ENCODE measurements at places on chromosomes 11 and 22. TPM values are rescaled to one million over a fixed set of nuclear protein-coding genes. Genes with fewer than 3 reads are reported as not detected.

DNA sequence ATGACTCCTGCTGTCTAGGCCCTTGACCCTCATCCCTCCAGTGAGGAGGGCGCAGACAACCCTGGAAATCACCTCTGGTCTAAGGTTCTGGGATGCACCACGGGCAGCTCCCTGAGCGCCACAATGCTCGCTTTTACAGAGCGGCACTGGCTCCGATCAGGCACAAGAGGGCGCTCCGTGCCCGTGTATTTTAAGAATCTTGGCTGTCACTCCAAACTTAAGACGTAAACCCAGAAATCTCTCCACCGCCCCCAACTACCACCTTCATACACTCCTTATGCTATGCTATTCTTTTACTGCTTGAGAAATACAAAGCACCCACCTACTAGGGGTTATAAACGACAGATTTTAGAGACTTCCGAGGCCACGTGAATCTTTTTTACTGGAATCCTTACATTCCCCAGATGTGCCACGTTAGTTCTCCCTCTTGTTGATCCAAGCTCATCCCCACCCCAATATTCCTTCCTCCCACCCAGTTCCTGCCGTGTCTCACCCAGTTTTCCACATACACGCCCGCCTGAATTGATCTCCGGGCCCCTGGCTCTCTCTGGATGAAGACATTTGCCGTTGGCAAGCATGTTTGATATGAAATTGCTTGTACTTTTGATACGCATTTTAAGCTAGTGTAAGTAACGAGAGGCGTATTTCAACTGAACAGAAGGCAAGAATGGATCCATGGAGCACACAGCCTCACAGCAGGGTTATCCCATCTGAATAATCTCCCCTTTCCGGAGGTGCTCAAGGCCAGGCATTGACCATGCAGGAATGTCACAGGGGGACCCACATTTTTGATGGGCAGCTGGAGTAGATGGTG lies 453.5 kb downstream of the OPCML start:
- DNase-seq: peak; percentile 18

DNA sequence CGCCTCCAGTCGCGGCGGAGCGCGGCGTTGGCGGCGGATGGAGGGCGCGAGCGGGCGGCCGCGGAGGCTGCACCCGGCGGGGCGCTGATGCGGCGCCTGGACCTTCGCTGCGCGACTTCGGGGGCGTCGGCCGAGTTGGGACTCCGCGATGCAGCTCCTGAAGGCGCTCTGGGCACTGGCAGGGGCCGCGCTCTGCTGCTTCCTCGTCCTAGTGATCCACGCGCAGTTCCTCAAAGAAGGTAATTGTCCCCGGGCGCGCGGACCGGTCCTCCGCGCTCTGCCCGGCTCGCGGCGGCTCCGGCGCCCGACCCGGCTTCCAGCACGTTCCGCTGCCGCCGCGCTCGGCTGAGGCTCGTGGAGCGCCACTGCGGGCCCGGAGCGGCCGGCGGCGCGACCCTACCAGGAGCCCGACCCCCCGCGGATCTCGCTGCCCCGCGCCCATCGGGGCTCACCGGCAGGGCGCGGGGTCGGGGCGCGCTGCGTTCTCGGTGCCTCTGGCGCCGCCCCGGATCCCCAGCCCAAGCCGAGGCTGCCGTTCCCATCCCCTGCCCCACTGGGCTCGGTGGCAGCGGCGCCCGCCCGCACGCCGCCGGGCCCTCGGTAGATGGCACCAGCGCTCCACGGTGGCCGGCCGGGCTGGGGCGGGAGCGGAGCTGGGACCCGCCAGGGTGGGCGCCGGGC lies 1251.2 kb downstream of the BRD1 start:
- no peak for DNase-seq

DNA sequence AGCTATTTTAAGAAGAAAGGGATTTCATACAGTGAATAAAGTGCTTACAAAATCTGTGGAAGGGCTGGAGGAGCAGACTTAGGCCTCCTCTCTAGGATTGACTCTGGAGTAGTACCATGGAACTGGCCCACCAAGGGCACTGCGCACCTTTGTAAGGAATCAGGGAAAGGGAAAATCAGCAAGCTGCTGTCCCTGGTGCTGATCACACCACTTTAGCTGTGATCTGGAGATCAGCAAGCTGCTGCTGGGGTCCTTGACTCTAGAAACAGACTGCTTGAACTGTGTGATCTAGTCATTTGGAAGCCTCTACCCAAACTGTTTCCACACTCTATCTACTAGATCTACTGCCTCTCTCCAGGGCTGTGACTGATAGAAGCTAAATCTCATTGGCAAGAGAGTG lies 18.4 kb upstream of the TECTA start:
- DNase-seq: no peak

The RPLP2 gene
- total RNA-seq: 1,565 TPM

The CARD16 gene
- total RNA-seq: 2.9 TPM

DNA sequence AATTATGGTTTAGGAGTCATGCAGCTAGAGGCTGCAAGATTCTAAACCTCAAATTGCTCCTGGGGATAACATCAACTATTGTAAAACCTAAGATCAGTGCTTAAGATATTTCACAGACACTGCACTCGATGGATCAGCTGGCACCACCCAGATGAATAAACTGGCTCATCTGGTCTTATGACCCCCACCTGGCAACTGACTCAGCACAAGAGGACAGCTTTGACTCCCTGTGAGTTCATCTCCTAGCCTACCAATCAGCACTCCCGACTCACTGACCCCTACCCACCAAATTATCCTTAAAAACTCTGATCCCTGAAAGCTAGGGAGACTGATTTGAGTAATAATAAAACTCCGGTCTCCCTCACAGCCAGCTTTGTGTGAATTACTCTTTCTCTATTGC lies 782 bp upstream of the TTC12 start:
- no peak for DNase-seq

The C11orf42 gene
- not detected for total RNA-seq

The GGT5 gene
- 7.3 TPM for total RNA-seq

The OR6A2 gene
- total RNA-seq: not detected

- peak; percentile 72 for DNase-seq
These were observed 22.7 kb downstream of the YPEL1 start for GRCh38 chr22:21712751-21713427.

The C11orf87 gene
- total RNA-seq: not detected

GRCh38 chr11:117289795-117290194 lies 1.4 kb upstream of the BACE1-AS start:
- no peak for DNase-seq

DNA sequence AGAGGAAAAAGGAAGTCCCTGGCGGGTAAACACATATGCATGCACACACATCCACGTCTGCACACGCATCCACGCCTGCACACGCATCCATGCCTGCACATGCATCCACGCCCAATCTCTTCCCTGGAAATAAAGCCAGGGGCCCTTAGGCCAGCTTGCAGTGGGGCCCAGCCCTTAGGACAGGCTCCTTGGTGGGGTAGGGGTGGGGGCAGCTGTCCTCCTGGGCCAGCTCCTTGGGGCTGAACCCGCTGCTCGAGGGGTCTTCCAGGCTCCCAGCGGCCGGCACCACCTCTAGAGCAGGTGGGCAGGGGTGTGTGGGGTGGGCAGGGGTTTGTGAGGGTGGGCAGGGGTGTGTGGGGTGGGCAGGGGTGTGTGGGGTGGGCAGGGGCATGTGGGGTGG lies 1.9 kb downstream of the C11orf21 start:
- DNase-seq: no peak

DNA sequence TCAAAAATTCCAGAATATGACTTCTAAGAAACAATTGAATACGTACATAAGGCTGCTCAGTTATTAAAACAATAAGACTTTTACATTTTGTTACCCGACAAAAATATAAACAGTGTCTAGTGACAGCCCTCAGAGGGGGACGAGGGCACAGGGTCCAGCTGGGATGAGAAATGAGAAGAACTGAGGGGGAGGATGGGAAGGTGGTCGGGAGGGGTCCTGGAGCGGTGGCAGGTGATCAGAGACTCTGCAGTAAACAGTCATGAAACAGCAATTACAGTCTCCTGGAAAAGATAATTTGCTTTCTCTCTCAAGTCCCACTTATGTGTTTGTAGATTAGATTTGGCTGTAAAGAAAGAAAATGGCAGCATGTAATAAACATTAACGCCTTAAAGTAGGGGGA lies 56.0 kb downstream of the PACSIN2 start:
- no peak for DNase-seq

GRCh38 chr11:12207384-12208150 lies 97.2 kb downstream of the MICAL2 start:
- no peak for DNase-seq

- DNase-seq: peak; percentile 44
These were observed 36.0 kb downstream of the PRCP start for GRCh38 chr11:82864268-82864667.

DNA sequence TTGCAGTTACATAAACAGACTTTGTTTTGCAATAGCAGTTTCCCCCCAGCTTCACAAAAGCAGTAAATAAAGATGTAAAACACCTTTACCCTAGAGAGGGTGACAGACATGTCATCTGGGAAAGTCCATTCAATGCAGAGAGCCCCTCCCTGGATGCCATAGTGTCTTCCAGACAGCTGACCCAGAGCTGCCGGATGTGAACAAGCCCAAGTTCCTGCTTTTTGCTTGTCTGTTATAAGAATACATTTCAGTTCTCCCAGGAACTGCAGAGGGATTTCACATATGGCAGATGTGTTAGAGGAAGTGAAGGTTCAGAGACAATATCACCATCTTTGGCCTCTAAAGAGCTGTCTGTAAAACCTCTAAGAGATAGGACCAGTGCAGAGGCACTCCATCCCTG lies 48.9 kb downstream of the RELT start:
- no peak for DNase-seq

DNA sequence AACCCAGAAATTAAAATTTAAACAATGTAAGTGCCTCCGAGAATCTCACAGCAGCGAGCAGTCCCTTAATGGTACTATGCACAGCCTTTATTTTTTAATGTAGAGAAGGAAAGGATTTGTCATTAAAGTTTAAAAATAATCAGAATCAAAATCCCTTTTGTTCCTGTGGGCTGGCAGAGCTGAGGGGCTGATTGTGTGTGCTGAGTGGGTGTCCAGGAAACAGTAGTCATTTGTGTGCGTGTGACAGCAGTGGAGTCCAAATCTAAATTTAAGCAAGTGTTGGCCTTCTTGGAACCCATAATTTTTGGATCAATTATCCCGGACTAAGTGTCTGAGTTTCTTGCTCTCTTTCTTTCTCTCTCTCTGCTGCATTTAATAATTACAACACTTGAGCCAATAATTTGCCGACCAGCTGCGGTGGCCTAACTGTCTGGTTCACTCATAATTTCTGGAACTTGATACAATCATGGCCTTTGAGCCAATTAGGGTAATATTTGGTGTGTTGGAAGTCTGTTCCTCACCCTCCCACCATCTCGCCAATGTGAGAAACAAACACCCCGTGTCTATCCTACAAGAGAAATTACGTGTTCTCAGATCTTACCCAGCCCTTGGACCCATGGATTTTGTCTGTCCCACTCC lies 528.0 kb downstream of the SOX6 start:
- no peak for DNase-seq

The SEPTIN5 gene
- total RNA-seq: 8.1 TPM

The NADSYN1 gene
- 13.0 TPM for total RNA-seq

DNA sequence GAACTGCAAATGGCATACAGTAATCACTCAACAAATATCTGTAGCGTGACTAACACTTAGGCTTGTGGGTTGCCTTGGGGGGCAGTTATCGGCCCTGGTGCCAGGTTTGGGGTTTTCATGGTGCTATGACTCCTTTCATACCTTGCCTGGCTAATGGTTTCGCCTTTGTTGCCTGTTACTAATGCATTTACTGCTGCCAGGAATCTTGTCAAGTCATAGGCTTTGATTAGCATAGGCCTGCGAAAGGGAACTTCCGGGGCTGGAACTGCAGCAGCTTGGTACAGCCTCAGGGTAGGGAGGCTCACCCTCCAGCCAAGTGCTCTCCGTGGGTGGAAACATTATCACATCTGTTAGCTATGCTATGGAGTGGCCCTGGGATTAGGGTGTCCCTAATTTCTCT lies 13.2 kb downstream of the SLC25A18 start:
- no peak for DNase-seq

The UPK3A gene
- 1.7 TPM for total RNA-seq

The TSGA10IP gene
- not detected for total RNA-seq

DNA sequence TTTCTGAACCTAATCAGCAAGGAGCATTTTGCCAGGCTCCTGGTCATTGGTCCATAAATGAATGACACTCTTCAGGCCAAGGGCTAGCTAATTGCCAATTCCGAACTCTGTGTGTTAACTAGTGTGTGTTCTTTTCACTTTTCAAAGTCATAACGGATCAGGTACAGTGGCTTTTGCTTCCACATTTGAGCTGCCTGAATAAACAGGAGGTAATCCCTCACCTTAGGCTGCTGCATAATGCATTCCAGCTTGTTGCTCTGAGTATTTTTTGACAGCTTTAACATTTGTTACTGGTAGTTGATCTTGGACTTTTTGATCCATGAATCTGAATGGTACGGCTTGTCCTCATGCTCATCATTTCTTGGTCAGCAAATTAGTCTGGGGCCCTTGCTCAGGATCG lies 485.1 kb downstream of the CNTN5 start:
- DNase-seq: no peak

The RHBDD3 gene
- total RNA-seq: 17.9 TPM

The HSPA8 gene
- 1,617 TPM for total RNA-seq

The IFITM1 gene
- 105 TPM for total RNA-seq

- DNase-seq: no peak
These were observed 139.8 kb downstream of the ELP4 start for GRCh38 chr11:31649129-31649966.

- DNase-seq: no peak
These were observed 363.9 kb downstream of the TBC1D22A start for GRCh38 chr22:47126344-47126811.

- no peak for DNase-seq
These were observed 2.7 kb upstream of the CCDC15 start for GRCh38 chr11:124951341-124951740.

The IFTAP gene
- total RNA-seq: 21.3 TPM

DNA sequence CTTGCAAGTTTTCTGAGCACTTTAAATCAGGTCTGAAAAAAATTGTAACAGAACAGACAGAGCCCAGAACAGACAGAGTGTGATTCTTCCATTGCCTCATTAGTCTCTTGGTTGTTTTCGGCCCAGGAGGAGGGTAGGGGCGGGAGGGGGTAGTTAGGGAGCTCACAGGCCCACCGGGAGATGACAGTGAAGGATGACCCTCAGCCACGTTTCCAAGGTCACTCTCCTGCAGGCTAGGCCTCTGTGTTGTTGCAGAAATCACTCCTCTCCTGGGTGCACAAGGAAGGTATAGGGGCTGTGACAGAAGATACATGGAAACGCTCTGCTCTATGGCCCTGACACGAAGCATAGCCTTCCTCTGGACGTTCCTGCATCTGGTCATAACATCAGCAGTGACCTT lies 69.3 kb downstream of the ABTB2 start:
- no peak for DNase-seq

Measured in psoas muscle (tissue), 8 donors.